ENCODE measurements at places on chromosomes 13 and 19.

DNA sequence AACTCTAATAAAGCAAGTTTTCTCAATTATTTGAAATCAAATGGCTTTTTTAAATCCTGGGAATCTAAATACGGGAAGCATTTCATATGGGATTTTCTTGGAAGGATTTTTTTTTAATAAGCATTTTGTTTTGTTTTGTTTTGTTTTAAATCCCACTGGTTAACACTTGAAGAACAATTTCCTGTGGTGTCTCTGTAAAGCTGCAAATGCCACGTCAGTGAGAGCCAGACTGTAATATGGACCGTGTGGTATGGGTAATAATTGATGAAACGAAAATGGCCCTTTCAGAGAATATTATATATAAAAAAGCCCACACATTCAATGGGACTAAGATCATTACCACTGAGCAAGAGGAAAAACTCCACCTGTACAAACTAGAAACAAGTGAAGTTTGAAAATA, 33.9 kb upstream of the MIR17HG start:
- no peak for DNase-seq

GRCh38 chr19:35365303-35365702, 5.6 kb upstream of the GPR42 start:
- DNase-seq = no peak

DNA sequence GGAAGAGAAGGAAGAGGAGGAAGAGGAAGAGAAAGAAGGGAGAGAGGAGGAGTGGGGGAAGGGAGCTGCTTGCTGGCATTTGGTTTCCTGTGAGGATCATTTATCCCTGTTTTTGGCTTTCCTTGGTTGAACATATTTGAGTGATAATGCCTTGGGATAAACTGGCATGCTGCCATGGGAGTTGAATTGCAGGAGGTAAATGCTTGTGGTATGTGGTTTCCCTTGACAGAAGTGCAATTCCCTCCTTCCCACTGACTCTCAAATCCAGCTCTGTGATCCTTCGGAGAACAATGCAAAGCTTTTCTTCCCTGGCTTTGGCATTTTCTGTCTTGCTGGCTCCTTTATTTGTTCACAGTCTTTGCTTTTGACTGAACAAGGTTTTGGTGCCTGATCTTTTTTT, 27.2 kb upstream of the CBY2 start:
- peak; percentile 83 for DNase-seq

- DNase-seq = peak; percentile 33
Observed at GRCh38 chr19:7868671-7869452, 5.3 kb downstream of the PRR36 start.

DNA sequence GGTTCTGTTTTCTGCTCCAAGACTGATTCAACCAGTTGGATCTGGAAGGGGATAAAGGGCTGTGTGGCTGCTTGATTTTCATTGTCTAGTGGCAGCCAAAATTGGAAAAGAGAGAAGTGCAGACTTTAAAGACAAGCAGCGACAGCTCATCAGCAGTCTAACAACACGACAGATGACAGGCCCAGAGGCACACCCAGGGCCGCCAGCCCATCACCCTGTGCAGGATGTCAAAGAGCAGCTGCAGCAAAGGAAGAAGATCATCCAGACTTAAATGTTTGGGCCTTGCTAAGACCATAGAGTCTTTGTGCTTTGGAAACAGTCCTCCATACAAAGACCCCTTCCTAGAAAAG, 421.0 kb upstream of the KLF12 start:
- DNase-seq = no peak

All from amniotic epithelial cell (primary cell).